ENCODE measurements at places on chromosomes 13 and 19.

DNA sequence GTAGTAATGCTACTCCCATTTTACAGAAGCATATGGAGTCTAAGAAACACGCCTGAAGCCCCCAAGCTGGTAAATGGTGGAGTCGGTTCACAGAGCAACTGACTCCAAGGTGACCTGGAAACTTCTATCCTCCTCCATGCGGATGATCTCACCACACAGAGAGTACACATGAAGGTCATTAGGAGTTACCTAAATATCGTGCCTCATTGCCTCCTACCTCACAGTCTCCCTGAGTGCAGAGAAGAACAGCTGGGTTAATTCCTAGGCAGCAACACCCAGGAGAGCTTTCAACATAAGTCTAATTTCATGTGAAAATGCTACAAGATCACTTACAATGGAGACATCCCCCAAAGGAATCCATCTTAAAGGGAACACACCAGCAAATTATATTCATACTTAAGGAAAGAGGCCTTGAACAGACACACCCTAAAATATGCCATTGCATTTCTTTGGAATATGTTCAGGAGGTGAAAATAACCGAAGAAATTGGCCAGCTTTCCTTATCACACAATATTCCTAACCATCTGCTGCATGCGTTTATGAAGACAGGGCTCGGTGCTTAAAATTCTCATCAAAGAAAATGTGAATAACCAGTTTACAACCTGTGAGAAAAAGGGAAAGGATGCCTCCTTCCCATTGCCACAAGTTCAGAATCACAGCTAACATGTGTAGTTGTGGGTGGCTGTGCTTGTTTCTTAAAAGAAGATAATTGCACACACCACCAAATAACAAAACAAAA lies 203.6 kb upstream of the NBEA start:
- no peak for DNase-seq

- DNase-seq, result no peak
Measured at GRCh38 chr19:3058009-3058820, 4.1 kb downstream of the TLE5 start.

GRCh38 chr13:100707818-100708740 lies 33.5 kb upstream of the TMTC4 start:
- no peak for DNase-seq

DNA sequence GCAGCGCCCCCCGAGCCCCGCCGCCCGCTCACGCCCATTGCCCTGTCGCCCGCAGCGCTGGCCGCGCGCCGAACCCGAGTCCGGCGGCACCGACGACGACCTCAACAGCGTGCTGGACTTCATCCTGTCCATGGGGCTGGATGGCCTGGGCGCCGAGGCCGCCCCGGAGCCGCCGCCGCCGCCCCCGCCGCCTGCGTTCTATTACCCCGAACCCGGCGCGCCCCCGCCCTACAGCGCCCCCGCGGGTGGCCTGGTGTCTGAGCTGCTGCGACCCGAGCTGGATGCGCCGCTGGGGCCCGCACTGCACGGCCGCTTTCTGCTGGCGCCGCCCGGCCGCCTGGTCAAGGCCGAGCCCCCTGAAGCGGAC lies 518 bp downstream of the KLF2 start:
- DNase-seq, result no peak

DNA sequence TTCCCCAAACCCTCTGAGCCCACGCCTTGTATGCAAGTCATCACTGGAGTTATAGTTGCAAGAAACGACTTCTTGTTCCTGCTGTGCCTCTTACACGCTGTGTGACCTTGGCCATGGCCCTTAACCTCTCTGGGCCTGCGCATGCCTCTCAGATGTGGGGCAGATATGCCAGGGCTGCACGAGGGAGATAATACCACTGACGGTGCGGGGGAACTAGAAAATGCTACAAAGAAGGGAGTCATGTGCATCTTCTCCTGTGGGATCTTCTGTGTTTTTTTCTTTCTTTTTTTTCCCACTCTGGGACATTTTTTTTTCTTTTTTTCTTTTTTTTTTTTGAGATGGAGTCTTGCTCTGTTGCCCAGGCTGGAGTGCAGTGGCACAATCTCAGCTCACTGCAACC lies 4.3 kb upstream of the SAMD1 start:
- DNase-seq, result no peak
